OCI-LY7 (cell line): ENCODE measurements at places on chromosomes 5 and 9. TPM values are rescaled to one million over a fixed set of nuclear protein-coding genes. Genes with fewer than 3 reads are reported as not detected.

The FOXD1 gene
- total RNA-seq = 4.7 and 5.6 TPM in 2 replicates

The PCDHB4 gene
- total RNA-seq = not detected in 2 replicates

DNA sequence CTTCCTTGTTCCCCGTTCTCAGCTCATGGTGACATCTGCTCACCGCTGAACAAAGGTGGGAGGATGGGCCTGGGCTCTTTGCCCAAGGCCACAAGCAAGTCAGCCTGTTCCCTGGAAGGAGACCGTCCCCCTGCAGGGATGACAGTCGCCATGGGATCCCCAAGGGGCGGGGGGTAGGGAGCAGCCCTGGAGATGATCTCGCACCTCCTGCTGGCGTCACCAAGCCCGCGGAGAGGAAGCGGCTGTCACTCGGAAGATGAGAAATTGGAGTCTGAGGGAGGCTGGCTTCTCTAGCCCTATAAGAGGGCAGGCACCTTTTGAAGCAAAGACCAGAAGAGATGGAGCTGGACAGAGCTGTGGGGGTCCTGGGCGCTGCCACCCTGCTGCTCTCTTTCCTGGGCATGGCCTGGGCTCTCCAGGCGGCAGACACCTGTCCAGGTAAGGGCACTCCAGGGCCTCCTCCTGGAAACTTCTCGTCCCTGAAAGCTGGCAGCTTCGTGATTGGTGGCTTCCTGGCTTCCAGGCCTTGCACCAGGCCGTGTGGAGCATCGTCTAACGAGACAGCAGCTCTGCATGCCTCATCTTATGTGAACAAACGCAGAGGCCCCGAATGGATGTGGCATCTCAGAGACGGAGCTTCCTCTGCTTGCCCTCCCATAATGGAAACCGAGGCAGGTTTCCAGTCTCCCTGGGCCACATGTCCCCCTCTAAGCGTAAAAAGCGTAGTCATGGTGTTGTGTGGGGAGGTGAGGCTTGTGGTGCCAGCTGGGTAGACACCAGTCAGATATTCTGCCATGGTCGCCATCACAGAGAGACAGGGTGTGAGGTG is at the start of gene FCN2:
TSS of gene FCN2 (plus strand) at position 327 of the 829 bp plus-strand sequence. CDS start at position 339, 12 bp downstream.
- no peak for DNase-seq

The FAM163B gene
- 2.6 and 3.6 TPM in 2 replicates for total RNA-seq

- no peak for DNase-seq
These were observed 2.7 kb downstream of the GPX3 start for GRCh38 chr5:151023047-151023615.
